ENCODE measurements at places on chromosomes 5 and 9.

DNA sequence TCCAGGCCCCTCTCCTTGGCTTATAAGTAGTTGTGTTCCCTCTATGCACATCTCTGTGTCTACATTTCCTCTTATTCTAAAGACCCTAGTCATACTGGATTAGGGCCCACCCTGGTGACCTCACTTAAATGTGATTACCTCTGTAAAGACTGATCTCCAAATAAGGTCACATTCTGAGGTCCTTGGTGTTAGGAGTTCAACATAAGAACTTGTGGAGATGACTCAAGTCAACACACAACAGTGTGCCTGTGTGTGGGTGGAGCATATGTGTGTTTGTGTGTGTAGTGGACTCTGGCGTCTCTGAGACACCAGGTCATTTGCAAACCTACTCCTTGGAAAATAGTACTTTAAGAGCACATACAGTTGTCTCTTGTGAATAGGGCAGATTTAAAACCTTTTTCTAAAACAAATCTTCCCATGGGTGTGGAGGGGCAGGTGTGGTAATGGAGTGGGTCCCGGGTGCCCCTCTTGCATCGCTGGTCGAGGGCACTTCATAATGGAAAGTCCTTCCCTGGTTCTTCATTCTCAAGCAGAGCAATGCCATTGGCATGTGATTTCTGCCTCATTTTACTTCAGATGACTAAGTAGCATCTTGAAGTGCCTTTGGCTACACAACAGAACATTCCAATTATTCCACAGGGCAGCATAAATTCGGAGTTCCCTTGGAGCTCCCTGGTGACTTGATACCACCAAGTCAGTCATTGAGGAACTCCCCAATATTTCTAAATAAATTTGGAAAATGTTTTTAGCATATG is 84.4 kb downstream of the C9orf152 start:
- no peak for DNase-seq

DNA sequence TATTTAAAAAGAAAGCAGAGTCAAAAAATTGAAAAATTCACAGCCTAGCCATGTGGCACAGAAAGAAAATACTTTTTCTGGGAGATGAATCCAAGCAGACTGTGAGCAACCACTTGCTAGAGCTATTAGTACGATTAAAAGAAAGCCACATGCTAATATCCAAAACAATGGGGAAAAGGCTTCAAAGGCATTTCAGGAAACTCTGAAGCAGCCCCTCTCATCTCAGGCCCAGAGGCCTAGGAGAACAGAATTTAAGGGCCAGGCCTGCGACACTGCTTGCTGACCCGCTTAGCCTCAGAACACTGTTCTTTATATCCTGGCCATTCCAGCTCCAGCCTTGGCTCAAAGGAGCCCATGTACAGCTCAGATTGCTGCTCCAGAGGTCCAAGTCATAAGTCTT is 1257.0 kb upstream of the CDH18 start:
- no peak for DNase-seq

- no peak for DNase-seq
Observed at GRCh38 chr9:113548221-113549041, 84.9 kb downstream of the RGS3 start.

DNA sequence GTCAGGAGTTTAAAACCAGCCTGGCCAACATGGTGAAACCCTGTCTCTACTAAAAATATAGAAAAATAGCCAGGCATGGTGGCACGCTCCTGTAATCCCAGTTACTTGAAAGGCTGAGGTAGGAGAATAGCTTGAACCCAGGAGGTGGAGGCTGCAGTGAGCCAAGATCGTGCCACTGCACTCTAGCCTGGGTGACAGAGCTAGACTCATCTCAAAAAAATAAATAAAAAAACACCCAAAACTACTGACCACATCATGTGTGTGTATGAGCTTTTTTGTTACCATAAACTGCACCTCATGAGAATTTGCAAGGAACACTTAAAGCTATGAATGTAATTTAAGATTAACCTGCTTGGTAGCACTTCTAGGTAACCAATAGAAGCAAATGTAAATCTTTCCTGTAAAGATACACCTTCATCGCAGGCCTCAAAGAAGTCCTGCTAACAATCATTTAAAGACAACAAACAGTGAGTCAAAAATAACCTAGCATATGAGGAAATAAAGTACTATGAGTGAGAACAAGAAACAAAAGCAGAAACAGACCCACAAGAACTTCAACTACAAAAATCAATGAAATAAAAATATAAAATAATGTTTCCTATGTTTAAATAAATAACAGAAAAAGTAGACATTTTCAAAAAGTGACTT is 13.0 kb downstream of the SLC38A9 start:
- DNase-seq: no peak

DNA sequence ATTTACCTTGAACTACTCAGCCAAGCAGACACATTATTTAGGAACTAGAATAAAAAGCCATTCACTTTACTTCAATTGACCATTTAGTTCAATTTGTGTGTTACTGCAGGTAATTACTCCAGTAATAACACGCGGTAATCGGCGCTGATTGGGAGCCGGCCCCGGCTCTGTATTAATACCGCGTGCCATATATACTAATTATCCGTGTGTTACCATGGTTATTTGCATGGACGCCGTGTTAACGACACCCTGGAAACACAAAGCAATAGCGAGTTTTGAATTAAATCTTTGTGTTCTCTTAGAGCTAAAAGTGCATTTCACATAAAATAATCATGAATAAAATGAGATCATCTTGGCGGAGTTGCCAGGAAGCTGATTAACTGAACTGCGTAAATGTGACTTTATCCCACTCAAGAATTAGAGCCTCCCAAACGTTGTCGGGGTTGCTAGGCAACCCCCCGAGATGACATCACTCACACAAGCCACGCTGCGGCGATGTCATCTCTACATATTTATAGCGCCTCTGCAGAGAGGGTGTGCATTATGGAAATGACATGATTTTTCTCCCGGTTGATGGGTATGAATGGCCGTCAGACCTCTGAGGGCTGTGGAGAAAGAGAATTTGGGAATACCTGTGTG is 41.4 kb upstream of the RNU6ATAC start:
- no peak for DNase-seq

Data from activated CD4-positive, alpha-beta T cell treated with anti-CD3 and anti-CD28 coated beads for 1 hour (primary cell).